ENCODE measurements at places on chromosomes 12 and 14. TPM values are rescaled to one million over a fixed set of nuclear protein-coding genes. Genes with fewer than 3 reads are reported as not detected.

The PNMA1 gene
- 15.7 TPM for total RNA-seq

The CELA1 gene
- total RNA-seq, result not detected

The PLEKHD1 gene
- total RNA-seq, result 0.20 TPM

The SIX6 gene
- not detected for total RNA-seq

The ARHGAP9 gene
- total RNA-seq, result 5.0 TPM

The MMP19 gene
- total RNA-seq, result 18.2 TPM

The SPX gene
- 1.5 TPM for total RNA-seq

The CMAS gene
- 30.7 TPM for total RNA-seq

The RAB3IP gene
- total RNA-seq, result 24.0 TPM

The CDH24 gene
- 3.4 TPM for total RNA-seq

The CISTR gene
- total RNA-seq, result not detected

The TPH2 gene
- not detected for total RNA-seq

The KRT80 gene
- total RNA-seq, result 39.5 TPM

The NELL2 gene
- 12.7 TPM for total RNA-seq

The MANSC4 gene
- total RNA-seq, result not detected

The HAL gene
- 26.6 TPM for total RNA-seq

The RNF212B gene
- not detected for total RNA-seq

The SPRYD3 gene
- total RNA-seq, result 13.1 TPM

The PMCH gene
- not detected for total RNA-seq

The APOF gene
- total RNA-seq, result not detected

The MDGA2 gene
- 0.89 TPM for total RNA-seq

The TMEM119 gene
- 61.1 TPM for total RNA-seq

The OR10P1 gene
- total RNA-seq, result not detected

The PRPF39 gene
- 67.8 TPM for total RNA-seq

The MYH7 gene
- 84.4 TPM for total RNA-seq

The EP400 gene
- 20.8 TPM for total RNA-seq

The NAA30 gene
- 19.4 TPM for total RNA-seq

The RNASE2 gene
- total RNA-seq, result 6.1 TPM

The TWF1 gene
- total RNA-seq, result 65.4 TPM

The CLEC2D gene
- 6.0 TPM for total RNA-seq
